HT1080 (cell line): ENCODE measurements at places on chromosomes 4 and X.

GRCh38 chr4:7273738-7274297 lies 81.5 kb downstream of the SORCS2 start:
- no peak for DNase-seq

- no peak for DNase-seq
Observed at GRCh38 chr4:74921490-74921889, 11.4 kb upstream of the PARM1 start.

GRCh38 chr4:126756050-126756829 lies 876.5 kb upstream of the INTU start:
- no peak for DNase-seq

GRCh38 chr4:11198516-11199305 lies 230.0 kb downstream of the HS3ST1 start:
- DNase-seq = no peak

DNA sequence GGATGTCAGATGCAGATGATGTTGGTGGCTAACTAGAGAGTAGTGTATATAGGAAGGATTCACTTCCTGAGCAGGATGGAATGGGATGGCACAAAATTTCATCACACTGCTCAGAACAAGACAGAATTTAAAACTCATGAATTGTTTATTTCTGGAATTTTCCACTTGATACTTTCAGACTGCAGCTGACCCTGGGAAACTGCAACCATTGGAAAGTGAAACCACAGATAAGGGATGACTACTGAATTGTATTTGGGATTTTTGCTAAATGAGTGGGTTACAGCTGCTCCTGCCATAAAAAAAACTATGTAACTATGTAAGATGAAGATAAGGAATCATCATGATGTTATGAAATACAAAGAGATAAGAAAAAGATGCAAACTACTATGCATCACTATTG lies 51.4 kb downstream of the NPY5R start:
- DNase-seq = peak; percentile 41

DNA sequence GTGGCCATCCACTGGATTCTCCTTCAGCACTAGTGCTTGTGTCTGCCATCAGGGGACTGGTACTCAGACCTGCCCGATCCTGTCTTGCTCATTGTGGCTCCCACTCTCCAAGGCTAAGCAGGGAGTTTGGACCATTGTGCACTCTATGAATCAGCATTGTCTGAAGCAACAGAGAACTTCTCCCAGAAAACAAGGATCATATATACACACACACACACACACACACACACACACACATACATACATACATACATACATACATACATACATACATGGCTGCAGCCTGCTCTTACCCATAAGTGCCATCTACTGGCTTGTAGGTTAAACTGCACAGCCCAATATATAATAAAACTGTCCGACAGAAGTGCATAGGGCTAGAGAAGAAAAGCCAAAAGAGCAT lies 345.3 kb upstream of the LCORL start:
- DNase-seq = peak; percentile 26

DNA sequence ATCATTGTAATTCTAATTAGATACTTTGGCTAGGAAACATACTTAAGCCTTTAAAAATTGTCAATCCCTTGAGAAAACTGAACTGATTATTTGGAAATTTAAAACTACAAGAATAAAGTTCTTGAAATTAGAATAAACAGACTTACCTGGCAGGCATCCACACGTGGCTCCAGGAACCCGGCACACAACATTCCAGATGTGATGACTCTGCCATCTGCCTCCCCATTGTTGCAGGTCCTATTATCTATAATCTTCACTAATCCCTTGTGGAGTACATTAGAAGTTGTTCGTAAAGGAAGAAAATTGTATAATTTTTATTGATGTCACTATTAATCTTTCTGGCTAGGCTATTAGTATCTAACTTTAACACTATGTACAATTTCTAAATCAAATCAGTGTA lies 16.2 kb upstream of the GNRHR start:
- DNase-seq = no peak

GRCh38 chrX:102546828-102547493 lies 30.4 kb upstream of the TMSB15A start:
- no peak for DNase-seq

- no peak for DNase-seq
Observed at GRCh38 chr4:188016754-188017153, 21.2 kb downstream of the ZFP42 start.

DNA sequence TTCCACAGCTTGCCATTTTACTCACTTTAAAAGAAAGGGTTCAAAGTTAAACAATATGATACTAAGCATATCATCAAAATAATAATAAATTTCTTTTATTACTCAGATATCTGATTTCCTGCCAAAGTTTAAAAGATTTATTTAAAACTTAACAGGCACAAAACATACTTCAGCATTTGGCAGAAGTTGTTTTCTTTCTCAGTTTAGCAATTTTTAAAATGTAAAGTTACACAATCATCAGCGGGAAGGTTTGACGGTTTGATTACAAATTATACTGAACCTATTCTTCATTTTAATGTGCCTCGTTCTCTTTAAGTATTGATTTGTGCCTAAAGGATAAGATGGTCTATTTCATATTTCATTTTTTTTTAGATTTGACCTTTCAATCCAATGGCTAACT lies 227.2 kb downstream of the APBB2 start:
- DNase-seq = no peak

- DNase-seq = no peak
Observed at GRCh38 chrX:42735250-42735649, 42.7 kb downstream of the PPP1R2C start.

DNA sequence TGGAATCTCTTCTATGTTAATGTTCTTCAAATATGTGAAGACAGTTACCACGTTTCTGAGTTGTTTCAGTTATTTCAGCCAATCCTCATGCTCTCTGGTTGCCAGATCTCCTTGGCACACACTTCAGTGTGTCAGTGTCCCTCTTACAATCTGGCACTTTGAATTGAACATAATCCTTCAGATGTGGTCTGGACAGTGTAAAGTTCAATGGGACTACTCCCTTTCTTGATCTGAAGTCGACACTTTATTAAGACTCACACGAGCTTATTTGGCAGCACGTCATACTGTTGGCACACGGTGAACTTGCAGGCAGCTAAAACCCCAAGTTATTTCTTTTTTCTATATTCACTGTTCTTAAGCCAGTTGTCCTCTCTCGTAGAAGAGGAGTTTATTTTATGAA lies 28.2 kb downstream of the ARSJ start:
- no peak for DNase-seq

DNA sequence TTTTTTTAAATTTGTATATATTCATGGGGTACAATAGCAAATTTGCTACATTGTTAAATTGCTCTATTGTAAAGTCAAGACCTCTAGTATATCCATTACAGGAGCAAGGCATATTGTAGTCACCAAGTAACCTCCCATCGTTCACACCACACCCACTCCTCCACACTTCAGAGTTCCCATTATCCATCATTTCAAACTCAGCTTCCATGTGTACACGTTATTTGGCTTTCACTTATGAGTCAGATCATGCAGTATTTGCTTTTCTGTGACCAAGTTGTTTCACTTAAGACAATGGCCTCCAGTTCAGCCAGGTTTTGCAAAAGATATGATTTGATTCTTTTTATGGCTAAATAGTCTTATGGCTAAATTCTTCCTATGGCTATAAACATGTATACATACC lies 2614.2 kb downstream of the PCDH7 start:
- peak; percentile 61 for DNase-seq

GRCh38 chr4:147332091-147332490 lies 148.8 kb upstream of the EDNRA start:
- DNase-seq = no peak

DNA sequence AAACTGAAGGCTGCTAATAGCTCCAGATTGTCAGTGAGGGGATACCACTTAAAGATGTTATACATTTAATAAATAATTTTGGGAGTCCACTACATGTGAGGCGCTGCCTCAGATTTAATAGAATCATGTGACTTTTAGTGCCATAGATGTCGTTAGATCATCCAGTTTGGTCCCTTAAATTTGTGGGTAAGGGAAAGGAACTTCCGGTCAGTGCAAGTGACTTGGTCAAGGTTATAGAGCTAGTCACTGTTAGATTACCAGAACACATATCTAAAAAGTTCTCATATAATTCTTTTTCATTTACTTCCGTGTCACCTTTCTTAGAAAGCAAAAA lies 529 bp upstream of the UBA6 start:
- no peak for DNase-seq

DNA sequence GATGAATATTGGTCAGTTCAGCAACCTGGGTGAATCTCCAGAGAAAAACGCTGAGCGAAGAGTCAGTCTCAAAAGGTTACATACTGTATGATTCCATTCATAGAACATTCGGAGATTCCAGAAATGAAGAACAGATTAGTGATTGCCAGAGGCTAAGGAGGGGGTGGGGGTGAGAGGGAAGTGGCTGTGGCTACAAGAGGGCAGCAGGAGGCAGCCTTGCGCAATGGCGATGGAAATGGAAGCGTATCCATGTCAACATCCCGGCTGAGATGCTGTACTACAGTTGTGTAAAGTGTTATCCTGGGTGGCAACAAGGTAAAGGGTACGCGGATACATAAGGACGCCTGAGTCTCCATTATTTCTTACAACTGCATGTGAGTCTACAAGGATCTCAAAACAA lies 18.0 kb downstream of the LYAR start:
- no peak for DNase-seq

DNA sequence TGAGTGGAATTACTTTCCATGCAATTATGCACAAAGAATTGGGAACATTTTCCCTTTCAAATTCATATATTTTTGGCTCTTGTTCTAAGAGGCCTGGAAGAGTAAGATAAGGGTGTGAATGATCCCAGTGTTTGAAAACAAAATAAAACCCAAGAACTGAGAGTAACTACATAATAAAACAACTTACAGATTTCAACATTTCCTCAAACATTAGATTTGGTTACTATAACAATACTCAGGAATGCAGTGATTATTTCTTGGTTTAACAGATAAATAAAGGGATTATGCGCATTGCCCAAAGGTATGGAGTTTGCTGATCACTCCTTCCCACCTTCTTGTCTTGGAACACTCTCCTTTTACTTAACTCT lies 292.5 kb downstream of the CAMK2D start:
- peak; percentile 3 for DNase-seq

GRCh38 chr4:139734201-139734874 lies 68.7 kb downstream of the MGST2 start:
- DNase-seq = no peak

GRCh38 chr4:24303926-24304325 lies 280.4 kb downstream of the DHX15 start:
- no peak for DNase-seq

- DNase-seq = no peak
Observed at GRCh38 chr4:6625256-6625655, 15.2 kb upstream of the MRFAP1 start.

DNA sequence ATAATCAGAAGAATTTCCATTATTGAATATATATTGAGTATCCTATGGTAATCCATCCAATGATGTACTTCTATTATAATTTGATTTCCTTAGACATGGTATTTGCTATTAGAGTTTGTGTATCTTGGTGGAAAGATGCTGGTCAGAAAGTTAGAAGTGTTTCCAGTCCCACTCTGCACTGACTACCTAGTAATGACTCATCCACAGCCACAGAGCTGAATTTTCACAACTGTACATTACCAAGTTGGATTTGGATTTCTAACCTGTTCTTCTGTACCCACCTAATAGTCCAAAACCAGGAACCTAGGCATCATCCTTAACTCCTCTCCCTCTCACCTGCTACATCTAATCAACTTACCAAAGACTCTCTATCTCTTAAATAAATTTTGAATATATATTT lies 145.4 kb downstream of the REELD1 start:
- DNase-seq = no peak

DNA sequence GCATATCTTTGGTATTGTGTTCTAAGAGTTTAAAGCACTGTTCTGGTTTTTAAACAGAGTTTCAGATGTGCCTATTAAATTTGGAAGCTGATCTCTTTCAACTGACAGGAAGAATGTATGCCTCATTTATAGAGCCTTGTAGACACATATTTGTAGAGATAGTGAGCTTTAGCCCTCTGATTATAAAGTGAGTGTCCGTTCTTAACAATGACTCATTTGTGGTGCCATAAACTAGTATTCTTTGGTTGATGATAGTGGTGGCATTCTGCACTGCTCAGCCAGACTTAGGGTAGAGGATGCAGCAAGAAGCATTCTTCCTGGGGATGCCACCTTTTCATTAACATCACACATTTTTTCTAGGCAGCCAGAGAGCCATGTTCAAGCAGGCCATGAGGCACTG lies 121.7 kb downstream of the TLL1 start:
- DNase-seq = peak; percentile 46

DNA sequence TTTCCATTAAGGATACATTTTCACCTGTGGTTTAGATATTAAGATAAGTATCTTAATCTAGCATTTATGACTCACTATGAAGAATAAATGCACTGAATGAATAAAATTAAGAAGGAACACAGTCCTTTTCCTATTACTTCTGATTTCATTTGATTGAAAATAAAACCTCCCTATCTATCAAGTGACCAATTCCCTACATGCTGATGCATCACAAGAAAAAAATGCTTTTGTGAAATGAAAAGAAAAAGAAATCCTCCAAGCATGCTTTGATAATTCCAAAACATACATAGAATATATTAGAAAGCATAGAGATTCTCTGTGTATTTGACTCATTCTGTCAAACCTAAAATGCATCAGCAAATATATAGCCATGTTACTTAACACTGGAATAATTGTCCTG lies 37.1 kb downstream of the PCDH10 start:
- DNase-seq = no peak

GRCh38 chrX:103002576-103002975 lies 61.4 kb downstream of the BEX1 start:
- no peak for DNase-seq

- DNase-seq = no peak
Observed at GRCh38 chrX:108726748-108727147, 9.6 kb downstream of the IRS4 start.

DNA sequence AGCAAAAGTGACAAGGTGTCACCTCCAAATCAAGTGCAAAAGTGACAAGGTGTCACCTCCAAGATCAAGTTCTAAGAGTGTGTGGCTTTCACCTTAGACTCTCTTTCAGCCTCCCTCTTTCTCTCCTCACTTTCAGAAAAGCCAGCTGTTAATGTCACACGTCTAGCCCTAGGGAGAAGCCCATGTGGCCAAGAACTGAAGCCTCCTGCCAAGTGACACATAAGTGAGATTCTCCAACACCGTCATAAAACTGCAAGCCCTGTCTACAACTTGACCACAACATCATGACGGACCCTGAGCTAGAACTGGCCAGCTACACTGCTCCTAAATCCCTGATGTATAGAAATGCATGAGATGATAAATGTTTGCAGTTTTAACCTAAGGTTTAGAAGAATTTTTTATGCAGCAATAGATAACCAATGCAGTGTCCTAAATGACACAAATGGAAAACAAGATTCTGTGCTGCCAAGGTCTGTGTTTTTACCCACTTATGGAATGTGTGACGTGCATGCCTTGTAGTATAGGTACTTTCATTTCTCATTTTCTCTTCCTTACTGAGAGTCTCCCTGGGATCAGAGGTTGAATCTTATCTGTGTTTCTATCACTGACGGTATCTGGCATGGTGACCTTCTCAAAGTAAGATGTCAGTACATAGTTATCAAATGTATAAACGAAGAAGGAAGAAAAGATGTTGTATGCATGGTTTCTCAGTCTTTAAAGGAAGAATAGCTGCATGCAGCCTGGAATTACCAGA lies 25.0 kb downstream of the NLGN4X start:
- no peak for DNase-seq
